ENCODE measurements at places on chromosomes 2 and 18. TPM values are rescaled to one million over a fixed set of nuclear protein-coding genes. Genes with fewer than 3 reads are reported as not detected.

The CACNB4 gene
- 0.82 TPM for total RNA-seq

The CEP192 gene
- 16.0 TPM for total RNA-seq

The COL4A4 gene
- under 0.01 TPM for total RNA-seq

- no peak for DNase-seq
Measured at GRCh38 chr2:42129947-42130346, 39.2 kb upstream of the EML4 start.

DNA sequence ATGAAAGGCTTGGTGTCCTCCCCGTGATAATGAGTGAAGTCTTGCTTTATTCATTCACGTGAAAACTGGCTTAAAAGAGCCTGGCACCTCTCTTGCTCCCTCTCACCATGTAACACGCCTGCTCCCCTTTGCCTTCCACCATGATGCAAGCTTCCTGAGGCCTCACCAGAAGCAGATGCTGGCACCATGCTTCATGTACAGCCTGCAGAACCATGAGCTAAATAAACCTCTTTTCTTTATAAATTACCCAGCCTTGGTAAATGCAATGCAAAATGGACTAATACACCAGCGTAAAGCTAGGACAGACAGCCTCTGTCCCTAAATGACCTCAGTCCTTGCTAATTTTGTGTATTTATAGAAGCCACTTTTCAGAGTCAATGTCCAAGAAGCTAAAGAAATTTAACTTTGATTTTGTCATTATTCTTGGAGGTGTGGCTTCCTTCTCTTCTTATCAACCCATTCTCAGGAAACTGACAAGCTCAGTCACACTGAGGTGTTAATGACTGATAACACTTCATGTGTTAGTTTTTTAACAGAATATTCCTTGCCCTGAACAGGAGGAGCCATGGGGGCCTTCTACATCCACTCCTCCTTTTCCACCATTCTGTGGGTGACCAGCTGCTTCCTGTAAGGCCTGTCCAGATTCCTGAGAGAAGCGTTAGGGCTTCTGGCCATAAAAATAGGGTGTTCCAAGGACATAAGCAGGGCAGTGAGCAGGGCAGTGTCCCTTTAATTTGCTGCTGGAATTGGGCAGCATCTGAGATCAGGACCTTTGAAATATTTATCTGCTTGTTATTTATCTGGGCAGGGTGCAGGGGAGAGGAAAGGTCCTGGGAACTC, 38.0 kb upstream of the EPAS1 start:
- DNase-seq = no peak

- no peak for DNase-seq
Measured at GRCh38 chr2:106130251-106130998, 63.7 kb downstream of the UXS1 start.
